Coronary artery (tissue), 2 donors: ENCODE measurements at places on chromosomes 12 and 14.

DNA sequence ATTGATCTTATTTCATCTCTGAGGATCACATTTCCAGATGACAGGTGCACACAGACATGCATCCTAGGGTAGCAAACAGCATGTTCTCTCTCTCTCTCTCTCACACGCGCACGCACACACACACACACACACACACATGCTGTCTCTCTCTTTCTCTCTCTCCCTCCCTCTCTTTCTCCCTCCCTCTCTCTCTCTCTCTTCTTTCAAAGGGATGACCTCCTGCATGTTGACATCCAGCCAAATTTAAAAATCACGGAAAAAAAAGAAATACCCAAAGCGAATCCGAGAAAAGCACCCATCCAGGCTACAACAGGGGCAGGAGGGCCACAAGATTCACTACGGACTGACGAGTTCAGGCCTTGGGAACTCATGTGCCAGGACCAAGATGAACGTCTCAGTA, 2.3 kb downstream of the KSR2 start:
- no peak for DNase-seq

- no peak for DNase-seq
Observed at GRCh38 chr12:1034751-1035457, 43.9 kb downstream of the ERC1 start.

DNA sequence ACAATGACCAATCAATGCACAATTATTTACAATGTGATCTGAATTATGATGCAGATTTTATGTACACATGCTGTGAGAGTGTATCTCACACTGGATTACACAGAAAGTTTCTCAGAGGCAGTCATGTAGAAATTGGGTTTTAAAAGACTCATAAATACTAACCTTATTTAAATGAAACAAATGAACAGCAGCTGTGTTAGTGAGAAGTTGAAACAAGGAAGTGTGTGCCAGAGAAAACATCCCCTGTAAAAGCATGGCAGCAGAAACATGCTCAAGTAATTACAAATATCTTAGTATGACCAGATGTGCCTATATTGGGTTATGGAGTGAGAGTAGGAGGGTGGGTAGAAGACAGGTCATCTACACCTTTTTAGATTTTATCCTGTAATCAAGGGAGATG, 723.7 kb downstream of the C12orf50 start:
- no peak for DNase-seq

DNA sequence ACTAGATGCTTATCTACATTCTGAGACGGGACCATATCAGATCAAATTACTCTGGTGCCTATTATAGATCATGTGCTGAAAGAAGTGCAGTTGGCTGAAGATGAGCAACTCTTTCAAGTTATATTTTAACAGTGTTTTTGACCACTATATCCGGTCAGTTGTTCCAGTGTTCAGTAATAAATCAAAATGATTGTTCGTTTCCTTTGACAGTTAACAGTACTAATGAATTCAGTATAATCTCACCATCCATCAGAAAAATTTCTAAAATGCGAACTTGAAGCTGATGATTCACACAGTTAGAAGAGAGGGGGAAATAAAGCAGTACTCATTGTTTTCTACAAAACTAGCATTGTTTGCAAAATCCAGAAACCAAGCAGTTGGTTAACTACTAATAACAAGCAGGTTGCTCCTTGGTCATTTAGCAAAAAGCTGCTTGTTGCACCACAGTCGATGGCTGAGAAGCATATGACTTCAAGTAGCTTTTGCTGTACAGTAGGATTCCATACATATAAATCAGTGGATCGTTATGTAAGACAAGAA, 2.3 kb downstream of the RPS6KA5 start:
- no peak for DNase-seq

DNA sequence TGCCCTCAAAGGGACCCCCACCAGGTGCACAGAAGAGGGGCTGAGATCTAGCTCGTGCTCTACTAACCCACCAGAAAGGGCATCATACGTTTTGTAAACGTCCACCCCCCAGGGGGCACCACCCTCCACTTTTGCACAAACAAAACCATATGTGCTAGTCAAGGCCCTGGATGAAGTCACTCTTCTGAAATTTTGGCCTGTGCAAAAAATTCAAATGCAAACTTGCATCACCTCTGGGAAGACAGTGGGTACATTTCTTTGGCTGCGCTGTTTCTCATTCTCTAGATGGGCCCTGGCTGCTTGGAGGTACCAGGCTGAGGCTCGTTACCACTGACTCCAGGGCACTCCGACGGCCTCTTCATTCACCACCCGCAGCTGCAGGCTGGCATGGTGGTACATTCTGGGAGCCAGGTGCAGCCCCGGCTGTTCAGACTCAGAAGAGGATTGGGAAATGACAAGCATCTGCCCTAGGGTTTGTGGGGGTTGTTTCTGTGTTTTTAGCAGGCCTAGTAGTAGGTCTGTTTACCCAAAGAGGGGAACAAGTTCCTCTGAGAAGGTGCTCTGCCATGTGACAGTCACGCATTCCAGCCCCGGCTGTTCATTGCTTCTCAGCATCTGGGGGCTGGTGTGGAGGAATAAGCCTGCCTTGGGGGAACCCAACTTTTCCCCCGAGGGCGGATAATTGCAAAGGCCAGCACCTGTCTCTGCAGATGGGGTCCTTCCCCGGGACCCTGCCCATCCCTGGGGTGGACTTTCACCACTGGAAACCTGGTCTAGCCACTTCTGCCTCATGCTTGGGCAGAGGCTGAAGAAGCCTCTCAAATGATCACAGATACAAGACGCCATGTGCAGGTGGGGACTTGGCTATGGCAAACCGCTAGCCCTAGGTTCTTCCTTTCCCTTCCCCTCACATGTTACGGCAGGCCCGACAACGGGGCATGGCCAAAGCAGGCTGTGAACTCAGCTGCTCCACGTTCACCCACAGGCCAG, 147.6 kb downstream of the DPF3 start:
- DNase-seq: no peak

DNA sequence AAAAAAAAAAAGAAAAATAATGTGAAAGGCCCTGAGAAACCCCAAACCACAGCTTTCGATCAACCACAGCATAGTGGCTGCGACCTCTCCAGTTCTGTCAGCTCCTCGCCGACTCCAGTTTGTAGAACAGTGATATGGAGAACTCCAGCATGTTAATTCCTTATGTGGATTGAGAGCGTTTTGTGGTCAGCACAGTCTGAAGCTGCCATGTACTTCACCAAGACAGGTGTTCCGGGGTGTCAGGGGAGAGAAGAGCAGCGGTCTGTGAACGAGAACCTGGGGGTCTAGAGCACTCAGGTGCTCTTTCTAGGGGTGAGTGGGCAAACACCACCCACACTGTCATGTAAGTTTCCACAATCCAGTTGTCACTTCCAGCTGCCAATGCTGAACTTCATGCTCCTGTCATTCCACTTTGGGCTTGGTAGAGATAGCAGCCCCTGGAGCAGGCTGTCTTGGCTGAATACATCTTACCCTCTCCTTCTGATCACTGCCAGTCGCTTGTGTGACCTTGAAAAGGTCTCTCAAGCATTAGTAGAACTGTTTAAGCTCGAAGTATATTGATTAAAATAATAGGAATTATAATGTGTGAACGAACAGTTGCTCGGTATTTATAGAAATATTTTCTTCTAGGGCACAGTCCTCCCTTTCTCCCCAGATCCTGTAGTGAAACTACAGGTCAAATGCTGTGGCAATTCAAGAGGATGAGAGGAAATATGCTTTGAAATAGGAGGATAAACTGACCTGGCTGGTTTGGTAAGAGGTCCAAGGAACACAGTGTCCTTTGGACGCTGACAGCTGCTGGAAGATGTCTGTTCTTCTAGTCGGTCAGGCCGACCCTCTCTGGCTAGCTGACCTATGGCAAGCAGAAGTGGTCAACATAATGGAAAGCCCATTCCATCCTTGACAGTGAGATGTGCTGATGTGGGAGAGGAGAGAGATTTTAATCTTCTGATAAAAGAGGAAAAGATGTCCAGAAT, 15.7 kb upstream of the MAX start:
- DNase-seq: no peak

DNA sequence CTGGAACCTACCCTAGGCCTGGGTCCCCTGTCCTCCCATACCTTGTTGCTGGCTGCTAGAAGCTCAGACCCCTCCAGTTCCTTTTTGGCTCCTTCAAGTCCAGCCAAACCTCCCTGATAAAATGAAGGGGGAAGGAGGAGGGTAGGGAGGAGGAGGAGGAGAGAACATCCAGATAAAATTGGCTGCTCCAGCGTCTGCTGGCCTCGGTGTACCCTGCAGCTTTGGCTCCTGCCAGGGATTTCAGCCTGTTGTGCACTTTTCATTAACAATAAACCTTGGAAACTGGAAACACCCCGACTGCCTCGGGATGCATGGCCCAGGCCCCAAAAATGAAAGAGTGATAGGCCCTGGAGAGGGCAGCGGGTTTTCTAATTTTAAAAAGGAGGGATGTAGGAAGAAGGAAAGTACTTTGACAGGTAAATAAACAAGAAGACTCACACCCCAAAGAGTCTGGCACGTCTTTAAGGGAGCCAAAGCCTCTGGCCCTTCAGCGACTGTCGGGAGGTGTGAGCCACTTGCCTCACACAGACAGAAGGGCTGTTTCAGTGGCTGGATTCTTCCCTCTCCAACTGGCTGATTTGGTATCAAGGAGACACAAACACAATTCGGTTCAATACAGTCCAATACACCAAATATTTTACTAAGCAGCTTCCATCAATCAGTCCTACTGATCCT, 49.8 kb downstream of the NUAK1 start:
- DNase-seq: no peak

- no peak for DNase-seq
Observed at GRCh38 chr14:85688006-85688405, 158.1 kb downstream of the FLRT2 start.

GRCh38 chr12:103571286-103571685, 15.8 kb upstream of the STAB2 start:
- no peak for DNase-seq

DNA sequence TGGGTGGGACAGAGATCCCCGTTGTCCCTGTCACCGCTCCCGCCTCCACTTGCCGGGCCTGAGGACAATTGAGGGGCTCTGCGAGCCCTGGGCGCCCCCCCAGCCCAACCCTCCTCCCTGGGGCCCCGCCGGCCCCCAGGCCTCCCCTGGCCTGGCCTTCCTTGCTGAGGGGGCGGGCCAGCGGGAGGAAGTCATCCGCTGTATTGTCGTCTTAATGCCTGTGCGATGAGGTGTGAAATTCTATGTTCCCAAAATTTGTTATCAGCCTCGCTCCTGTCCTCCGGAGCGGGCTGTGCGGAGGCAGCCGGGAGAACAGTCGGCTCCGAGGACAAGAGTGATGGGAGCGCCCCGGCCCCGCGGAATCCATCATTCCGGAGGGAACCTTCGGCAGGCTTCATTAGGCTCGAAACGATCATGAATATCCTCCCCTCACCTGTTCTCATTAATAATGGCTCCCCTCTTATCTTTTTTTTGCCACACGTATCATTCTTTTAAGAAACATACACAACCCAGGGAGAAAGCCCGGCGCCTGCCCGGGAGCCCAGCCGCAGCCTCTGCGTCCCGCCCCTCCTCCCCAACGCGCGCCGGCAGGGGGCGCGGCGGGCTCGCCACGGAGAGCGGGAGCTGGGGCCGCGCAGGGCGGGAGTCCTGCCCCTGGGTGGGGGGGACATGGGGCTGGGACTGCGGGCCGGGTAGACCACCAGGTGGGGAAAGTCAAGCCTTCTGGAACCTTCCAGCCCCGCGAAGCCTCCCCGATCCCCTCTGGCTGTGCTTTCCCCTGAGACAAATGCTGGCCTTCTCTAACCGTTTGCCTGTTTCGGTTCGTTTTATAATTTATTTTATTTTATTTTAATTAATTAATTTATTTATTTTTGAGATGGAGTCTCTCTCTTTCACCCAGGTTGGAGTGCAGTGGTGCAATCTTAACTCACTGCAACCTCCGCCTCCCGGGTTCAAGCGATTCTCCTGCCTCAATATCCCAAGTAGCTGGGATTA, 17.1 kb upstream of the DLK1 start:
- DNase-seq: no peak

GRCh38 chr14:28243600-28243999, 523.0 kb upstream of the FOXG1 start:
- DNase-seq: no peak

DNA sequence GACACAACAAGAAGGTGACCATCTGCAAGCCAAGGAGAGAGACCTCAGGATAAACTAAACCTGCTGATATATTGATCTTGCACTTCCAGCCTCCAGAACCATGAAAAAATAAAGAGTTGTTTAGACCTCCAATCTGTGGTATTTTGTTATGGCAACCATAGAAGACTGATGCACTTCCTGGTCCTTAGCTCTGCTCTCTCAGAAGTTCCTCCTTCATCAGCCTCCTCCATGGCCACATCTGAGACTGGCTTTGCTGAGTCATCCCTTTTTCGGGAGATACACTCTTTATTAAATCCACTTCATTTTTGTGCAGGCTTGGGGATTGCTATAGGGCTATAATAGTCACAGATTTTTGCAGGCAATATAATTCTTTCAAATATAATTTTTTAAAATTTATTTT, 89.6 kb upstream of the ATF7IP start:
- DNase-seq: no peak

DNA sequence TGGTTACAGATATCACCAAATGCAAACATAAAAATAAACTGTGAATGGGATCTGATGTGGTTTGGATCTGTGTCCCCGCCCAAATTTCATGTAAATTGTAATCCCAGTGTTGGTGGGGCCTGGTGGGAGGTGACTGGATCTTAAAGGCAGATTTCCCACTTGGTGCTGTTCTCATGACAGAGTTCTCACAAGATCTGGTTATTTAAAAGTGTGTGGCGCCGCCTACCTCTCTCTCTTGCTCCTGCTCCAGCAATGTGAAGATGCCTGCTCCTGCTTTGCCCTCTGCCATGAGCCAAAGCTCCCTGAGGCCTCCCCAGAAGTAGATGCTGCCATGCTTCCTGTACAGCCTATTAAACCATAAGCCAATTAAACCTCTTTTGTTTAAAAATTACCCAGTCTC, 47.8 kb downstream of the SLC25A21 start:
- no peak for DNase-seq

GRCh38 chr12:14514154-14514842, 53.4 kb downstream of the PLBD1 start:
- no peak for DNase-seq

GRCh38 chr14:54502602-54503001, 7.1 kb upstream of the CGRRF1 start:
- no peak for DNase-seq

DNA sequence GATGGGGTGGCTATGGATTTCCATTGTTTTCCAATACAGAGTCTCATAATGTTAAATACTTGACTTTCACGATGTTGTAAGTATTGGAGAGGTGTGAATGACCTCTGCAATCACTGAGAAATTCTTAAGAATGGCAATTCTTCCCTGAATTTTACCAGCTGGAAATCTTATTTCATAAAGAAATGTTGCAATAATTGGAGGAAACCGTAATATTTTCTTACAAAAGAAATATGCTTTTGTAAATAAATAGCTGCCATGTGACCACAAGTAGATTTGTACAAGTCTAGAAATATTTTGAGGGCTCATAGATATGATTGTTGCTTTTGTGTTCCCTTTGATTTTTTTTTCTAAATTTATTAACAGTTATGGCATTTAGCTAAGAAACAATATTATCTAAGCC, 308.7 kb upstream of the ATP2B1 start:
- no peak for DNase-seq

DNA sequence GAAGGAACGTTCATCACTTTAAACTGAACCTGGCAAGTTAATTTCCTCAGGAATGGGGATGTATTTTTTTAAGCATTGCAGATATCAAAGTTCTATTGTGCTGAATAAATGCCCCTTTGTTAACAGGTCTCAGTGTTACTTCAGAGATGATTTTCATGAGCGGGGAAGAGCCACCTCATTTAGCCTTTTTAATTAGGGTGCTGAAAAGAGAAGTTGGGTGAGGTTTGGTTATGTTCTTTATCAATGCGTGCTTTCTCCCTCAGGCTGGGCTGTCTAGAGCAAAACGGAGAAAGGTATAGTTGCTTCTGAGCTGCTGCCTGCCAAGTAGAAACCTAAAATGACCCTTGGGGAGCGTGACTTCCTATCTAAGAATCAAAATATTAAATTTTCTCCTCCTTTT, 8.0 kb upstream of the HIP1R start:
- DNase-seq: no peak
